Panc1 (cell line): ENCODE measurements at places on chromosomes 5 and 9.

DNA sequence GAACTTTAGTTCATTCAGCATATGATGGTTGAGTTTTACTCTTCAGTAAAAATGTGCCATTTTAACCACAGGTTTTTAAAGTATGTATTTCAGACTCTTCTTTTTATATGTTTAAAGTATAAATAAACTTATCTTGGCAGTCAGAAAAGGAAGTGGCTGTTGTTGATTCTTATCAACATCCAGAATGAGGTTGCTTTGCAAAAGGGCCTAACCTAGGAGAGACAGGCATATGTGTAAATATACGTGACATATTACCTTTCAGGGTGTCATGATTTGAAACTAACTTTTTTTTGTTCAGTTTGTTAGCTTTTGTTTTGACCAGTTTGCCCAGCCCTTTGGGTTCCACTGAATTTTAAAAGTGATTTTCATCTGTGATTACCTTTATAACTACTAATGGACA lies 7.4 kb downstream of the SMARCA2 start:
- no peak for DNase-seq

DNA sequence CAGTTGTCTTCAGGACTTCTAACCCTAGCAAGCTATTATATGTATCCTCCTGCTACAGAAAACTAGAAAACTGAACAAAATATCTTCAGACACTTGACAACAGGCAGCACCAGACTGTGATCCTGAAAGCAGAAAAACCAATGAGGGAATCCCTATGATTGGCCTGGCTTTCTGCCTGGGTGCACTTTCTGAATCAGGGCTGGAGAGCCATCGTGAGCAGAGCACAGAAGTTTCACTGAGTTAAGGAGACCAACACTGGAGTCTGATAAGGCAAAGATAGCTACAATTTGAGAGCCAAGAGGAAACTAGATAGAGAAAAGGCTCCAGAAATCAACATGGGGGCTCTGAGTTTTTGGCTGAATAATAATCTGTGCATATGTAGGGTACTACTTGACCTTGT lies 106.5 kb downstream of the FANCC start:
- DNase-seq, result no peak

GRCh38 chr5:167754501-167755021 lies 536.9 kb upstream of the WWC1 start:
- DNase-seq, result no peak

GRCh38 chr5:172782169-172783039 lies 11.4 kb upstream of the DUSP1 start:
- peak; percentile 77 for DNase-seq

DNA sequence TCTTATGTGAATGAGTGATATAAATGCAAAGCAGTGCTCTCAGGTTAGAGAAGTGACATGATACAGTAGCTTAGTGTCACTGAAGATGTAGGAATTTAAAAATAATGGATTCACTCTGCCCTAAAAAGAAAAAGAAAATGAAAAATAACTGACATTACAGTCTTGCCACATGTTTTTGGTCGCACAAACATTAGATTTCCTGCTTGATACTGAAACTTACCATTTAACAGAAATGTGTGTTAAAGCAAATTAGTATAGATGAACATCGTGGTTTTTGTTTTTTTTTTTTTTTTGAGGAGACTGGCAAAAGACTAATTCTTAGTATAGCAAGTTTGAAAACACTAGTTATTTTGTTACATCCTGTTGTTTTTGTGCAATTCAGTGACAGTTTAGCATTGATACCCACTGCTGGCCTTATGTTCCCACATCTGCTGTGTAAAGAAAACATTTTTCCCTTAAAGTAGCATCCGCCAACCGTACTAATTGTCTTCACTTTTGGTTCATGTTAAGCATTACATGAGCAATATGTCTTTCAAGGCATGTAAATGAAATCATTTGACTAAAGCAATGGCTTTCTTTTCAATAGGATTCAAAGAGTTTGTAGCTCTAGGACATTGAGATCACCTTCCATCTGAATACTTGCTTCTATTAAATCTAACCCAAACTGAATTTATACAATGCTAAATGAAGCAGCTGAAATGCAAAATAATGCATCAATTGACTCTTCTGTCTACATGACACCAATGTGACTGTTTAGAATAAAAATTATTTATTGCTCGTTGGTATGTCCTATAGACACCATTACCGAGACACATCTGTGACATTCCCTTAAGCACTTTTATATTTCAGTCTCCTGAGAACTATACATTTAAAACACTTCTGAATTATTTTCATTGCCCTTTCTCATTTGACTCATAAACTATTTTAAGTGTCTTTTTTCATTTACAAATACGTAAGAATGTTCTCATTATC lies 859.1 kb downstream of the MAT2B start:
- DNase-seq, result no peak

DNA sequence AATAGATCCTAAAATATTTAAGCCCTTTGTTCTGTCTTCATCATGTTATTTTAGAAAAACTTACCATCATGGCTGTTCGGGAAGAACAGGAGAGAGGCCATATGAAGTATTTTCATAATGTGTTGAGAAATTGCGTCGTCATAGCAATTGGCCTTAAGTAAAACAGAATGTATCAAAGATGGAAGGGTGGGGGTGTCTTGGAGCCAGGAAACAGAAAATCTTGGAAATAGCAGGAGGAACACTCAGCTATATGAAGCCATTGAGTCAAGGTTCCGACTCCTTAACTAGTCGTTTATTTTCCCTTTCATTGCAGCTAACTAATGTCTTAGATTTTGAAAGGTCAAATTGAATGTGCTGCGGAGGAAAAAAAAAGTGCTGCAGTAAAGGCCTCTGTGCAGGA lies 1.3 kb downstream of the SPTAN1 start:
- DNase-seq, result no peak

DNA sequence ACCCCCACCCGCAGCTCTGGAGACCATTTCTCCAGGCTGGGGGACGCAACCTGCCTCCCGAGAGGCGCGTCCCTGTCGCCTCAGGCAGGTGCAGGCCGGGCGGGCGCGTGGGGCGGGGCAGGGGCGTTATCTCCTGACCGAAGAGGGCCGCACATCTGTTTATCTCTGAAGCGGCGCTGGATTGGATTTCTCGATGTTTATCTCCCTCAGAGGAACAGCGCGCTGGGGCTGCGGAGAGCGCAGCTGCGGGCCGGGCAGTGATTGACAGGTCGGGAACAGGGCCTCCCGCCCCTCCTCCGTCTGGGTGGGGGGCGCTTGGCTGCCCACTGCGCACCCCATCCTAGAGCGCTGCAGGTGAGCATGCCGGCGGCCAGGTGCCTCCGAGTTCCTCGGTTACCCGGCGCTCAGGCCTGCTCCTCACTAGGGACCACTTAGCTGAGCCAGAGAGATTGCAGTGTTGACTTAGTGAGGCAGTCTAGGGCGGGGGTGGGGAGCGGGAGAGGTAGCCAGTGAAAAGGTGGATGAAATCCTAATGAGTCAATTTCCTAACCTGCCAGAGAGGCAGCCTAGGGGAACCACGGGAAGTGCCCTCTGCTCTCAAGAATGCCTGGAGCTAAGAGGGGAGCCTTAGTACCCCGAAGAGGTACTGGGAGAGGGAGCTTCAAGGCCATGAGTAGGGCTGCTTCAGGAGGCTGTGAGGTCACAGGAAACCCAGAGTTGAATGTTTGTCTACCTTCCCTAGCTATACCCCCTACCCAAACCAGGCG lies 39.6 kb upstream of the TIFAB start:
- no peak for DNase-seq

- DNase-seq, result no peak
These were observed 316.9 kb downstream of the TMEM232 start for GRCh38 chr5:110409571-110409970.

- no peak for DNase-seq
These were observed 4.0 kb downstream of the MAT2B start for GRCh38 chr5:163509291-163509951.

DNA sequence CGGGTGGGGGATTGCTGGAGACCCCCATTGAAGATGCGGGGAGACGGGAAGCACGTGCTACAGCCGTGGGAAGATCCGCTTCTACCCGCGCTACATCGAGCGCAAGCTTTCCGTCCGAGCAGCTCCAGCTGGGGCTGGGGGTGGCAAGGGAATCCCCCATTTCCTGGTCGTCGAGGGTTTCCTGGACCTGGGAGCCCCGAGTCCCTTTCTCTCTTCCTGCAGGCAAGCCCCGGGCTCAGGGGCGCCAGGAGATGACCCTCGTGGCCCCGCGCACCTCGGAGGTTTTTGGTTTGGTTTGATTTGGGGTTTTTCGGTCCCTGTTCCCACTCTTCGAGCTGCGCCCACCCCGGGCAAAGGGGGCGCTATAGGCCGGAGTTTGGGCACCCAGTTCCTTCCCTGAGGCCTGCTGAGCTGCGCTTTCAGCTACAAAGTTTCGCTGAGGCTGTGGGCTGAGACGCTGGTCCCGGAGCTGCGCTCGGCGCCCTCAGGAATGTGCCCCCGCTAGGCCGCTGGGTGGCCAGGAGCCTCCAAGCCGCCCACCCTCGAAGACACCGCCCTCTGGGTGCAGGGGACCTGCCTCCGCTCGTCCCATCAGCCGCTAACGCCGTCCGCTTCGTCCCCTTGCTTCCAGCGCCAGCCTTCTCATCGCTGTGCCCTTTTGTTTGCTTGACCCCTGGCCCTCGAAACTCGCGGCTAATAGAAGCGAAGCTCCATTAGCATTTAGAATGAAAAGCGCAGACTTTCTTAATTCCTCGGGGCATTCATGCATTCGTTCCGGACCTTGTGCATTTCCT lies 2.9 kb downstream of the NR4A3 start:
- no peak for DNase-seq

DNA sequence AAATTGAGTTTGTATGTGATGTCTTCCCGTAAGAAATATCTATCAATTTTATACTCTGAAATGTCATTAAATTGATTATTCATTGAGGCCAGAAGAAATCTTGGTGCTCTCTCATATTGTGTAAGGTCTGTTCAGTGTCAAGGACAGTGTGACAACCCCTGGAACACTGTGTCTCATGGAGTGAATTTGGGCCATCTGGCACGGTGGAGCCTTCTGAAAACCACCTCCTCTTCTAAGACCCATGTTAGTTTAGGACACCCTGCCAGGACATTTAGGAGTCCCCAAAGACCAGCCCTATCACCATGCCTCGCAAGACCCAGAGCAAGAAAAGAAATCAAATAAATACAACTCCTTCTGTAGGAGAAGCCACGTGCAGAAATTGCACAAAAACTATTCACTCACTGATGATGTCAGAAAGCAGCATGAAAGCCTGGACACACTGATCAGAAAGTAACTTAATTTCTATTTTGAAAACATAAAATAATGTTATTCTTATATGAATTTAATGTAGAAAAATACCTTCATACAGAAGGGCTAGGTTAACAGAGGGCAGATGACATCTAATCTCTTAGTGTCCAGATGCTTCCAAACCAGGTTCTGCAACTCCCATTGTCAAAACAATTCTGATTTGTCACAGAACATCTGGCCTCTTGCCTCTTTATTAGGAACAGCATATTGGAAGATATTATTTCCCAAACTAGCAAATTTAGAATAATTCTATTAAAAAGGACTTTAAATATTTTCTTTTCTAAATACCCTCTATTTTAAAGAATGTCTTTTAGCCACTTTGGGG lies 298.8 kb downstream of the NR2F1-AS1 start:
- DNase-seq, result no peak

DNA sequence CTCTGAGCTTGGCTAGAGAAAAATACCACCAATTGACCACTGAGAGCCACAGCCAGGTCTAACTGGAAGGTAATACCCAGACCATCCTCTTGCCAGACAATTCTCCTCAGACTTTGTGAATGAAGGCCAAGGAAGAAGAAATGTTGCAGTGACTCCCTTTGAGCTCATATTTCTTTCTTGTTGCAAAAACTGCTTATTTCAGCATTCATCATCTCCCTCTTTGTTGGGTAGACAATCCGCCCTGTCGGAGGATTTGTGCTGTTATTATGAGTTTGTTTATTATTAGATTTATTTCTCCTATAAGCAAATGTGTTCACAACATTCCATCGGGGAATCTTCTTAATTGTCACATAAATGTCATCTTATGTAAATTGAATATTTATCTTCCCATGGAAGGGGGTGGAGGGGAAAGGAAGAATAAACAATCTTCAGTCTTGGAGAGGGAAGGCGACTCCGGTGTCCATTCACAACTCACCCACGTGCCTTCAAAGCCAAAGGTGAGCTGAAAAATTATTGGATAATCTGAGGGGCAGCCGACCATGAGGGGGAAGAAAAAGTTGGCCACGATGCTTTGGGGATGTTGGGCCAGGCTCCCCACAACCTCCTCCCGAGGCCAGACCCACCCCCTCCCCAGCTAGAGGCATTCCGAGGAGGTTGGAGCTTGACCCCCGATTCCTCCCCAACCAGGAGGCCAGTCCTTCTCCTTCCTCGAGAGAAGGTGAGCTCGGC lies 1.8 kb upstream of the JADE2 start:
- DNase-seq, result no peak

DNA sequence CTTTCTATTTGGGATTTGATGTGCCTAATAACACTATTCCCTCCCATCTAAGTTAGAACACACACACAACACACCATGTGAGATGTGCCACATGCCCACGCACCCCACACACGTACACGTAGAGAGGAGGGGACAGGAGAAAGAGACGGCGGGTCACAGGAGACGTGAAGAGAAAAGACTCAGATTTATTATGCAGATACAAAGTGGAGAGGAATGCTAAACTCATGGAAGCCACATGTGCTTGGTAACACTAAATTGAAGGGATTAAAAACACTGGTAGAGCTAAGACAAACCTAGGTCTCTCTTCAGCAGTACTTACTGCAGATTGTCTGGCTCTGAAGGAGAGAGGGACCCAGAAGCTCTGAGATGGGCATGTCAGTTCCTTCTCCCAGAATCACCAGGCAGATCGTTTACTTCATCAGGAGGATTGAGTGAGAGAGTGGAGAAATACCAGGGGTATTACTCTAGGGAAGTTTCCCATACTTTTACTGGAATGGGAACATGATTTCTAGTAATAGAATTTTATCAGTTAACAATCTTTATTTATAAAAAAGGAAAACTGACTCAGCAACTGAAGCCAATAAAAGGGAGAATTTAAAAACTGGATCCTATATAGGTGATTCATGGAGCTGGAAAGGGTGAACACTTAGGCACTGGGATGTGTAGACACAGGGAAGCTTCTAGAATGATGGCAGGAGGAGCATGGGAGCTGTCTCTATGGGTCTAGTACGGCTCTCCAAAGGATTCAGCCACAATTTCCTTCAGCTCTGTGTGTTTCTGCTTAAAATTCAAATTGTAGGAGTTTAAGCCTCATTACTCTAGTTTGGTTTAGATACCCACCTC lies 139.4 kb downstream of the MACIR start:
- DNase-seq, result no peak

GRCh38 chr5:31218978-31219377 lies 25.5 kb downstream of the CDH6 start:
- no peak for DNase-seq

GRCh38 chr5:175489693-175490443 lies 11.5 kb downstream of the SFXN1 start:
- DNase-seq, result no peak

DNA sequence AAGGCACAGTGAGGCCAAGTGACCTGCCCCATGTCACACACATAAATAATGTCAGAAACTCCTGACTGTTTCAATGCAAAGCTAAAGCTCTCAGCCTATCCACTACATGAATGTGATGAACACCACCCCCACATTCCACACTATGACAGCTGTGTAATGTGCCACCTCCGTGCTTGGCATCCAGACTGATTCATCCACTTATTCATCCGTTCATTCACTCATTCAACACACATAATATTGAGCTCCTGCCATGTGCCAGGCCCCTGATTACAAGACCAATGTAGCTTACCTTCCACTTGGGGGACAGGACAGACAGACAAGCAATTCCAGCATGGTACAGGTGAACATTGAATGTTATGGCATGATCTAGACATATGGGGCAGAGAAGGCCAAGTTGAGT lies 46.2 kb upstream of the FABP6 start:
- no peak for DNase-seq

- no peak for DNase-seq
These were observed 66.7 kb downstream of the IL6ST start for GRCh38 chr5:55927861-55928655.

- DNase-seq, result no peak
These were observed 140.3 kb upstream of the IER5L start for GRCh38 chr9:129318121-129319075.
